CD4-positive, CD25-positive, alpha-beta regulatory T cell (primary cell): ENCODE measurements at places on chromosomes 1 and 21. TPM values are rescaled to one million over a fixed set of nuclear protein-coding genes. Genes with fewer than 3 reads are reported as not detected.

DNA sequence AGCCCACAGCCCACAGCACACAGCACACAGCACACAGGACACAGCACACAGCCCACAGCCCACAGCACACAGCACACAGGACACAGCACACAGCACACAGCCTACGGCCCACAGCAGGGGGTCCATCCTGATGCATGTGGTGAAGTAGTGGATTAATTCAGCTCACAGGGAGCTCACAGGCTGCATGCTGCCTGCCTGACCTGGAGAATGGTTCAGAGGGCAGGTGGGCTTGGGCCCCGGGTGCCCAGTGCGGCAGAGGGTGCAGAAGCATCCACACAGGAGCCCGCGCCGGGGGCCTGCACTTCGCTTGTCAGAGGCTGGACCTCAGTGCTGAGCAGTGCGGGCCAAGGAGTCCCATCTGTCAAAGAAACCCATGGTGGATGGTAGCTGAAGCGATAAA lies 21.1 kb upstream of the AJAP1 start:
- DNase-seq: no peak

GRCh38 chr1:31243501-31244286 lies 4.0 kb upstream of the NKAIN1 start:
- DNase-seq: no peak

DNA sequence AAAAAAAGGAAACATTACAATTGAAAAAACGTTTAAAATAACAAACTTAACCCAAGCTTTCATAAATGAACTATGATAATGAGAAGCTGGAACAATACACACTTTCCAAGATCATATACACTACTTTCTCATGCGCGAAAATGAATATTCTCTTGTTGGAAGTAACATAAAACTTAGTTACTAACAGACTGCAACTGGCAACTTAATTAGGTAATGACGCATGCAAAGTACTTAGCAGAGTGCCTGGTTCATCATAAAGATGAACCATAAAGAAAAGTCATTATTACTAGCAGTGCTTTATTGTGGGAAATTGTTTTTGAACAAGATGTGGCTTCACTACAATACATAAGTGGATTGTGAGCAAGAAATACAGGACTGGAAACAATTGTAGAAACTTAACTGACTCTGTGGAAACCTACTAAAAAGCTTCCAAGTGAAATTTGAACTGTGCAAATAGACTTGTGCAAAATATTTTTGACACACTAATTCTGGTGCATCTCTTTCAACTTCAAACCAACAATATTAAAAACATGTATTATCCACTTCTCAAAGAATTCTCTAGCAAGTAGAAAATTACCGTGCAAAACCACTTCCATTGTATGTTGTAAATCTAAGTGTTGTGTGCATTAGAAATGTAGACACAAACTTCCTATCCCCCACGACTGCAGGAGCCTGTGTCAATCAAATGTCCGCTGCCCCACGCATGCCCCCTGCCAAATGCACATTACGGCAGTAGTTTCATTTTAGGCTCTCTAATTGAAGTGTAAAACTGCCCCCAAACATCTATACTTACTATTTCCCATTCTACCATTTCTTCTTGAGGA lies 2.0 kb downstream of the ARHGAP29 start:
- no peak for DNase-seq

DNA sequence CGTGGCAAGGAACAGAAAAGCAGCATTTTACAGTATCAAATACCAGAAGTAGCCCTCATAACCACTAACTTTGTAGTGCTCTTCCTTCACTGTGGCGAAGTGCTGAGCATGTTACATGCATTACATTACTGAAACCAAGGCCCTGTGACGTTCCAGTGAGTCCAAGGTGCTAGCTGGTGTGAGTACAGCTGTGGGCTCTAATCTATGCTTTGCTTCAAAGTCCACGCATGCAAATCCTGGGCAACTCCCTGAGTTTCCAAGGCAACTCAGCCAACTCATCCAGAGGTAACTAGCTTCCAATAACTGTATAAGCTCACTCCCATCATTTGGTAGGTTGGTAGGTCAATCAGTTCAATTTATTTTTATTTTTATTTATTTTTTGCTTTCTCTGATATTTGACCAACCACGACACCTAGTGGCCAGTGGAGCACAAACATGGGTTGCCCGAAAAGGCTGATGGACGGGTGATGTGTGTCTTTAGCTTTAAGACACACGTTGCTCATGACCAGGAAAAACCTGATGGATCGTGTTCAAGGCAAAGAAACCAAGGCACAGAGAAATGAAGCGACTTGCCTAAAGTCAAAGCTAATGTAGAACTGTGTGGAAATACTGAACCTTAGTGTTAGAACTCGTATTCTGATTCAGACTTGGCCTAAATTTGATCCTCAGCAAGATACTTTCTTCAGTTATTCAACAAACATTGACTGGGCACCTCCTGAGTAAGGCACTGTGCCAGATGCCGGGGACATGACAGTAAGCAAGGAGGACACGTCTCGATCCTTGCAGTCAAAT lies 73.0 kb downstream of the GNG12 start:
- DNase-seq: peak; percentile 72

GRCh38 chr1:154536570-154536969 lies 21.9 kb downstream of the UBE2Q1 start:
- no peak for DNase-seq

DNA sequence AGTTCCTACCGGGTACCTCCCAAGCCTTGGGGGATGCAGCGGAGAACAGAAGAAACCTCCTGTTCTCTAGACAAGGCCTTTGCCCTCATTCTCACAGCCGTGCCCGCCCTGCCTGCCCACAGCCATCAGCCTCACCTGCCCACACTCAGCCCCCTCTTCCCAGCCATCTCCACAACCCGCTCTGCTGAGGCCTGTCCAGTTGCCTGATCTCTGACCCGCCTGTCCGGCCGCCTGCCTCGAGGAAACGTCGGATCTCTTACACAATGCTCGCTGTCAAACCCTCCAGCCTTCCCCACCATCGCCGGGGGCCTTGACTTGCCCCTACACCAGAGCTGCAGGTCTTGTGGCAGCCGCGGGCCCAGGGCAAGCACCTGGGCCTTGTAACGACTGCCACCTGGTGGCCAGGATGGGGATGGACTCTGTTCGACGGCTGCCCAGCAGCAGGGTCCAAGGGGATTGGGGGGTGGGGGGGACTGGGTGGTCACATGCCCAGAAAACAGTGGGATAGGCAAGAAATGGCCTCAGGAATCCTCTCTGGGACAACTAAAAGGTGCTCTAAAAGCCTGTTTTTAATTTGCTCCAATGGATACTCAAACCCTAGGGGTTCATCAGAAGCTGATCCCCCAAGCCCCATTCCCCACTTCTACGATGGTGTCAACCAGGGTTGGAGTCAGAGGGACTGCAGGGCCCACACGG lies 31.0 kb downstream of the SLC45A1 start:
- DNase-seq: peak; percentile 66

GRCh38 chr1:11042995-11043874 lies 3.8 kb downstream of the MASP2 start:
- no peak for DNase-seq

DNA sequence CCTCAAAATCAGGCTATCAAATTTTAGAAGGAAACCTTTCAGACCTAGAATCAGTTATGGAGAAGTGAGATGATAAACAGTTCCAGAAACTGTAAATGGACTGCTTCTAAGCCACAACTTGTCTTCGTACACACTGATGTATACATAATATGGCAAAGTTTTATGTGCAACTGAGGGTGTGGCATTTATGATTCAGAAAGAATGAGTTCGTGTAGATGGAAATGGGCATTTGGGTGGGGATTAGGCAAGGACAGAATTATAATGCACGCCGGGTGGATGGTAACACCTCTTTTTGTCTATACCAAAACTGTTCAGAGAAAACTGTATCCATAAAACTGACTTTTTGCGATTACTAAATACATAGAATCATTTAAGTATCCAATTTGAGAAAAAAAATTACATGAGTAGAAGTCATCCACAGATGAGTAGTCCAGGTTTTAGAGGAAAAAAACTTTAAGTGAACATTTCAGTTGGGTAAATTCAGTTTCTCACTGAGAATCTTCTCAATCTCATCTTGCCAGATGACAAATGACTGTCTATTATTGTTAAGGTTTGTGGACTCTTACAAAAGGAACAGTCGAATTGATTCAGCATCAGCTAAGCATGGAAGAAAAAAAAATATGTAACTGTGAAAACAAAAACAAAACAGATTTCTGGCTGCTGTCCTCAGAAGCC lies 22.5 kb downstream of the ERRFI1 start:
- no peak for DNase-seq

The ZBED6 gene
- total RNA-seq: 31.0 TPM

The ADGRL2 gene
- total RNA-seq: not detected

The RASSF5 gene
- total RNA-seq: 158 TPM

The TRIM62 gene
- 29.1 TPM for total RNA-seq

The PPIAL4G gene
- total RNA-seq: 0.20 TPM
